CD4-positive, alpha-beta T cell treated with Interleukin-17A for 1 hour (primary cell): ENCODE measurements at places on chromosomes 6 and 20.

GRCh38 chr6:156993713-156994112, 216.5 kb downstream of the ARID1B start:
- DNase-seq, result no peak

DNA sequence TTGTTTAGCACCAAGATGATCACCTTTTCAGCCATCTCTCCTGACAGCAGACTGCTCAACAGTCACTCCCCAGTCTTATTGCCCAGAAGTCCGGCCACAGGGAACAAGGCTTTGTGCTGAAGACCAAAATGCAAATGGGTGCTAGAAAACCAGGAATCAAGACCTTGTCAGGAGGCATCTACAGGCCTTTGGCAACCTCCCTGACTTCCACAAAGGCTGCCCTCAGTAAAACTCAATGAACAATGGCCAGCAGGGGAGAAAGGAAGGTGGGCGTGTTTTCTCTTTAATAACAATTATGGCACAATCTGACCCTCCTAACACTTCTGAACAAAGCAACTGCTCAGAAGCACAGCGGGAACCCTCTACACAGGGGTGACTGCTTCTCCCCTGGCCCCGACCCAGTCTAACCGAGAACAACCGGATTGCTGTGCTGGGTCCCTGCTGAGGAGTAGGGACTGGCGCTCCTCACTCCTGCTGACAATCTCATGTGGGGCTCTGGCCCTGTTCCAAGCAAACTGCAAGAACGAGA, 41.6 kb downstream of the PLCG1 start:
- DNase-seq, result no peak

- no peak for DNase-seq
Observed at GRCh38 chr6:154732538-154733182, 556 bp upstream of the SCAF8 start.

DNA sequence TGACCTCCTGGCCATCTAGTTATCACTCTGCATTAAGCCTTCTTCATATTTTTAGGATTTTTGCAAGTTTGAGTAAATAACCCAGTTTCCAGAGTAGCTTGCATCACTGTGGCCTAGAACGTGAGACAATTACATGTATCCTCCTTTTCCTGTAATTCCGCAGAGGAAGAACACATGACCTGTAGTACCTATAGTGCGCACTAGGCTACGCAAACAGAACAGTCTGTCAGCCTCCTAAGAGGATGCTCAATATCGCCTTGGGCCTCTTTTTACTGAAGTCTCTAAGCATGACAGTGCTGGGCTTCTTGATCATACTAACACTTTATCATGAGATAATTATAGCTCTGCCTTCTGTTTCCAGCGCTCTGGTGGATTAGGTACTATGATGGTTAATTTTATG, 20.2 kb upstream of the NR2E1 start:
- DNase-seq, result no peak

GRCh38 chr20:8766868-8767390, 302.0 kb upstream of the PLCB4 start:
- no peak for DNase-seq

- DNase-seq, result no peak
Observed at GRCh38 chr20:7716286-7716972, 223.8 kb downstream of the HAO1 start.

- DNase-seq, result no peak
Observed at GRCh38 chr6:70738028-70738427, 70.3 kb downstream of the SMAP1 start.

DNA sequence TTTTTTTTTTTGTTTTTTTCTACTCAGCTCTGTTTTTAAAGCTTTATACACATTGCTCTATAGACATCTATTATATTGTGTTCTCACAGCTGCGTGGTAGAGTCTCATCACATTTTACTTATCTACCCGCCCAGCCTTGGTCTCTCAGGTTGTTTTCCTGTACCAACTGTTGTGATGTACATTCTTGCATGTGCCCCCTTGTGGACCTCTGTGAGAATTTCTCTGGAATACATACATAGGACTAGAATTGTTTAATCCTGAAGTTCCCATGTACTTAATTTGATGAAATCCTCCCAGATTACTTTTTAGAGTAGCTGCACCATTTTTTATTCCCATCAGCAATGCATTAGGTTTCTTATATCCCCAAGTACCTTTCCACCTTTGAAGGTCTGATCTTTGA, 40.4 kb upstream of the TINAG start:
- no peak for DNase-seq

DNA sequence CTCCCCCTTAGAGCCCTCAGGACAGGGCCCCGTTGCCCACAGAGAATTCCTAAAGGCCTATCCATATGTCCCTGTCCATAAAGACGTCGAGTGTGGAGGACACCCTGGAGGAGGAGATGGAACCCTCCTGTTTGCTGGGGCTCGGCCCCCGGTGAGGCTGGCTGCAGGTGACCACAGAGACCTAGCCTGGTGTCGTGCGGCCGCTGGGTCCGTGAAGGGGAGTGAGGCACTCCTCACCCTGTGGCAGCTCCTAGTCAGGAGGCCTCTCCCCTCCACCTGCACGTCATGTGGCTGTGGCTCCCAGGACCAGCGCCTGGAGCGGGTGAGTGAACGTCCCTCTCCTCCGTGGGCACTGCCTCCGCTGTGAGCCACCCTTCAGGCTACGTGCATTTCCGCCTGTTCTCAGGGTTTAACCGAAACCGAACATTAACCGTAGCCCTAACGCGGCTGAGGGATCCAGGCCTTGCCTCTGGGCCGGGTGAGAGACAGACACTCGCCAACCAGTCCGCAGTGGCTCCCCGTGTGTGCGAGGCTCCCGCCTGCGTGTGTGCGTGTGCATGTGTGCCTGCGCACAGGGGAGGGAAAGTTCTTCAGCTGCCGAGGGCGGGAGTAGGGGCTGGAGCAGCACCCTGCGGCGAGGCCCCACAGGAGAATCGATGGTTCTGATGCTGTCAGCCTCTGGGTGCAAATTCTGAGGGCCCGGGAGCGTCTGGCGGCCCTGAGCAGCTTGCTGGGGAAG, 5.9 kb upstream of the TCEA2 start:
- no peak for DNase-seq
